Fibroblast of skin of right biceps (primary cell): ENCODE measurements at places on chromosomes 5 and 9.
A peak's percentile ranks its signal among the peaks of the same experiment; 100 is the strongest.

DNA sequence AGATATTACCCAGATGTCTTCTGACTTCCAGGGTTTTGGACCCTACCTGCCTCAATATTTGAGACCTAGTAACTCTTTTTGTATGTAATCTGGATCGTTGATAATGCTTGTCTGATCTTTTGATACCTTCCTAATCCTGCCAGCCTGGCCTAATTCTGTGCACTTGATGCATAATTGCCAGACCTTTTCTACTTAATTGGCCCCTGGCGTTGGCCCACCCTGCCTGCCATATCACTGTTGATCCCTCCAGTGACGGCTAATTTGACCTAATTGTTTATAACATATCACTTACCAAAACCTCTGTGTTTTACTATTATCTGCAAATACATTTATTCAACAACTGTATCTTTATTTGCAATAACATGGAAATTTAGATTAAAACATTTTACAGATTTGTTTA, 49.0 kb downstream of the SLC44A1 start:
- no peak for DNase-seq

GRCh38 chr5:14576206-14576605, 5.4 kb upstream of the OTULINL start:
- DNase-seq: no peak

GRCh38 chr9:121261107-121261460, 6.9 kb upstream of the GSN start:
- DNase-seq: peak; percentile 44

DNA sequence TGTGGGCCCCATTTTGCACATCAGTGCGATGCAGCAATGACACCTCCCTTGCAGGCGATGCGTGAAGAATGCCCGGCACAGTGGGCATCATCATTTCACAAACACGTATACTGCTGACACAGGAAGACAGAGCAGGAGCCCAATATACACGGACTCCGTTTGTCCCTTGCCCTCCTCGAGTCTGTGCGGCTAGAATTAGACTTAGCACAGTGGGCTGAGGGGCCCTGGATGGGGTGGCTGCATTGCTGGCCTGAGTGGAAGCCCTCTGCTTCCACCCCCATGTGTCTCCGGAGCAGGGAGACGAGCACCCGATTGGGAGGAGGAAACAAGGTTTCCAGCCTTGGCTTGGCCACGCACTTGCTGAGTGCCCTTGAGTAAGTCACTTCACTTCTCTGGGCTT, 40.8 kb downstream of the GSN start:
- no peak for DNase-seq

GRCh38 chr9:136011703-136012496, 50.7 kb upstream of the UBAC1 start:
- peak; percentile 40 for DNase-seq

- DNase-seq: no peak
Observed at GRCh38 chr5:36763454-36763853, 113.1 kb upstream of the NIPBL start.

DNA sequence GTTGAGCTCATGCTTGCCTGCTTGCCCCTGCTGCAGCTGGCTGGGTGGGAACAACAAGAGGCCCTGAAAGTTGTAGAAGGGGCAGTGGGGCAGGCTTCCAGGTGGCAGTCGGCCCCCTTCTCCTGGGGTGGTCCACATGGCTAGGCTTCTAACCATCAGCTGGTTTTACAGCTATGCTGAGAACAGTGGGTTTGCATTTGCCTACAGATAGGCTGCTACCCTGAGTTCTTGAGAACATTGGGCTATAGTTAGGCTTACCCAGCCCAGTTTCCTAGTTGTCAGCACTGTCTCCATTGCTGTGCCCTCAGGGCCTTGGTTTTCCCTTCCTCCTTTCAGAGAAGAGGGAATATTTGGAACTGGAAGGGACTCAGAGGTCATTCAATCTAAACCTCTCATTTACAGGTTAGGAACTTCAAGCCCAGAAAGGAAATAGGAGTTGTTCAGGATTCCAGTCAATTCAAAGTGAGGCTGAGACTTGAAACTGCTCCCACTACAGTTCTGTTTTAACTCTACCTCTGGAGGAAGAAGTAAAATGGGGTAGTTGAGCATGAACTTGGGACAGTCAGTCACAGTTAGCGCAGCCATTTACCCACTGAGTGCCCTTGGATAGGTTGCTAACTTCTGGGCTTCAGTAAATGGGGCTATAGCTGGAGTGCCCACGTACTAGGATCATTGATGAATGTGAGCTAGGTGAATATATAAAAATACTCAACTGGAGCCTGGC, 11.5 kb downstream of the LARP1 start:
- no peak for DNase-seq

DNA sequence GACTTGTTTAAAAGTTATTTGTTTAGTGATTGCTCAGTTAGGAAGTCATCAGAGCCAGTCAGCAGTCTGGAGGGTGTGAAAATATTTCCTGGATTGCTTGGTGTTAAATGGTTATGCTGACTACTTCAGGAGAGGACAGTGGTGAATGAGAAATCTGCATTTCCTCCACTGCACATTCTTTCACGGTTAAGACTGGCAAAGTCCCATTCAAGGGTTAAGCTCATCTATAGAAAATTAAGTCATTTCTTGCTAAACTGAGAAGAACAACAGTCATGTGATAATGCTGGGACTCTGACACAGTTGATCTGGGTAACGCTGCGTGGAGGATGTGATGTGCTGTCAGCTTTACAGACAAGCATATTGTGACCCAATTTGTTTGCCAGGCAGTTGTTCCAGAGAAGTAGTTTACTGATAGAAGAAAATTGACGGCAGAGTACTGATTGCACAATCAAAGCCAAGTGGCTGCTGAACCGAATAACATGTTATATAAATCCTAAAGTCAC, 80.4 kb downstream of the GRAMD2B start:
- peak; percentile 71 for DNase-seq

DNA sequence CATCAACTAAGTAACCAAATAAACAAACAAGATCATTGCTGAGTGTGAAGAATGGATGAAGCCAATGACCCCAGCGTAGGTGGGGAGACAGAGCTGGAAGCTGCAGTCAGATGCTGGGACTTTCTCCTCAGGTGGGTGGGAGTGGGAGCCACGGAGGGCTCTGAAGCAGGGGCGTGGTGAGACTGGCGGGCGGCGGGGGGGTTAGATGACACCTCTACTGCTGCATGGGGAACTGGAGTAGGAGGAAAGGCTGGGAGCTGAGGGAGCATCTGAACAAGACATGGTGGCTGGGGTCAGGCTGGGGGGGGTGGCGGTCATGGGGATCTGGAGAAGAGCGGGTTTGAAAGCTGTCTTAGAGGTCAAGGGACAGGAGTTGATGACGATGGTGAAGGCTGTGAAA, 193.8 kb downstream of the C9orf50 start:
- DNase-seq: no peak
